ENCODE measurements at places on chromosomes 4 and X. TPM values are rescaled to one million over a fixed set of nuclear protein-coding genes. Genes with fewer than 3 reads are reported as not detected.

- no peak for DNase-seq
- no peaks in the 10 kb centered on the region for H3K27me3 ChIP-seq
- no peaks in the 10 kb centered on the region for H3K4me1 ChIP-seq
- H3K4me3 ChIP-seq = no peak overlapping the region
- H3K27ac ChIP-seq = no peak overlapping the region
- H3K36me3 ChIP-seq = peaks cover 2% of the 10 kb centered on the region
Measured at GRCh38 chrX:68718443-68718820, 71.0 kb downstream of the STARD8 start.

Gene TCEAL9
- 0.32 TPM for total RNA-seq

Gene XAGE1A
- not detected for total RNA-seq

GRCh38 chrX:23317799-23318724, 16.6 kb upstream of the PTCHD1 start:
- H3K4me3 ChIP-seq = no peak overlapping the region
- no peaks in the 10 kb centered on the region for H3K4me1 ChIP-seq
- H3K36me3 ChIP-seq = no peaks in the 10 kb centered on the region
- peaks cover 2% of the 10 kb centered on the region for H3K27me3 ChIP-seq

Gene KLF8
- total RNA-seq = 6.7 TPM

Gene PPBP
- not detected for total RNA-seq

- DNase-seq = no peak
- no peaks in the 10 kb centered on the region for H3K36me3 ChIP-seq
- H3K4me1 ChIP-seq = no peaks in the 10 kb centered on the region
Measured at GRCh38 chrX:47497271-47497888, 14.4 kb upstream of the ZNF41 start.

Gene CTAG1A
- not detected for total RNA-seq

Gene CXCL1
- total RNA-seq = not detected

GRCh38 chr4:38659346-38659745, 4.7 kb upstream of the KLF3 start:
- H3K27me3 ChIP-seq = peaks cover 21% of the 10 kb centered on the region
- peaks cover 9% of the 10 kb centered on the region for H3K36me3 ChIP-seq
- no peak overlapping the region for H3K4me3 ChIP-seq
- DNase-seq = no peak

Gene EMD
- 85.5 TPM for total RNA-seq

Gene GASK1B
- total RNA-seq = not detected

DNA sequence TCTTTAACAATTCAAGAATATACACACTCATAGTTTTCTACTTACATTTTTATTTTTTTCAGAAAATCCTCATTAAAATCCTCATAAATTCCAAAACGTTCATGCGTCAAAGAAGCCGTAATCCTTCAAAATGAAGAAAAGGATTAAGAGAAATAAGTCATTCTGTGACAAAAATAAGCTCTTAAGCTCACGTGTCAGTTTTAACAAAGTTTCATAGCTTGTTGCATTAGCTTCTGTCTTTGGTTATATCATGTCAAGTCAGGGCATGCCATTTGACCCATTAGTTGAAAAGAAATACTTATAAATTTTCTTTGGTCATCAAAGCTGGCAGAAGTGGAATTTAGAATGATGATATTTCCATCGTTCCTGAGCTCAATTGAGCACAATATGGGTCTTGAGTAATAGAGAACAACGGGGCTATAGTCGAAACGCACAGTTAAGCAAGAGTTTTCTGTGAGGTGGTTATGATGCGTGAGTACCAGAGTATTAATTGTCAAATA, 185.2 kb upstream of the CTSO start:
- H3K36me3 ChIP-seq = no peaks in the 10 kb centered on the region
- H3K4me1 ChIP-seq = no peaks in the 10 kb centered on the region
- no peak for DNase-seq
- no peak overlapping the region for H3K4me3 ChIP-seq

DNA sequence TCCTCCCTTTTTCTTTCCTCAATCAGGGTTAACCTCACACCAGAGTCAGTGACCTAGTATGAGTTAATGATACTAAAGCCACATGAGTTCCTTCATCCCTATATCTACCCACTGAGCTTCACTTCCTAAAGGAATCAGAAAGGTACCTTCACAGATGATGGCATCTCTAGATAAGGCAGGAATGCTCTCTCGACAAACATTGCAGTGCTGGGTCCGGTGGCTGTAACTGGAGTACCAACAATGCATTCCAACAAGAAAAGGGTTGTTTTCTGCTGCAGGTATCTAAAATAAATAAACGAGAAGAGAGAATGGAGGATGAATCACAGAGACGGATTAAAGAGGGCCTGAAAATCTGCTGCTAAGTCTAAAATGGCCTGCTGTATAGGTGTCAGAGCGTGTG, 66.7 kb downstream of the DGKK start:
- no peaks in the 10 kb centered on the region for H3K27me3 ChIP-seq
- no peak overlapping the region for H3K4me3 ChIP-seq
- no peak for DNase-seq
- no peaks in the 10 kb centered on the region for H3K36me3 ChIP-seq

DNA sequence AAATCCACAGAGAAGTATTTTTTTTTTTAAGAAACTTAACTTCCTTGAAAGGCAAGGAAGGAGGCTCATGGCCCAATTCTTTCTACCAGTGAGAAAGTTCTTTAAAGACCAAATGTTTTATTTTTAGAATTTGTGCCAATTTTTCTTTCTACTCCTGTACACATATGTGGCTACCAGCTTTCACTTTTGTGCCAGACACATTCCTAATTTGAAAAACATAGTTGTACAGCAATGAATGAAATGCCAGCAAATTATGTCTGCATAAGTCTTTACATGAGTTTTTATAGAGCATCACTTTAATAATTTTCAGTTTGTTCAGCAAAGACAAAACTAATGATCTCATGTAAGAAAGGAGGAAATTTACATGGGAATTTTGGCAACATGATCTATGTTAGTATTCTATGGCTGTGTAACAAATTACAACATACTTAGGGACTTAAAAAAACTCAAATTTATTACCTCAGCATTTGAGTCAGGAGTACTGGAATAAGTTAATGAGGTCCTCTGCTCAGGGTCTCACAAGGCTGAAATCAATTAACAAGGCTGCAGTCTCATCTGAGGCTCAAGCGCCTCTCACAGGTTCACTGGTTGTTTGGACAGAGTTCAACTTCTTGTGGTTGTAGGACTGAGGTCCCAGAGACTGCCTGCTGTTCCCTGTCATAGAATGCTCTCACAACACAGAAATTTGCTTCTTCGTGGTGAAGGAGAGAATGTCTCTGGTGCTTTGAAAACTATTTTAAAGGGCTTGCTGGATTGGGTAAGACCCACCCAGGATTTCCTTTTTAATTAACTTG, 678.2 kb upstream of the FAM241A start:
- no peak overlapping the region for H3K27ac ChIP-seq

DNA sequence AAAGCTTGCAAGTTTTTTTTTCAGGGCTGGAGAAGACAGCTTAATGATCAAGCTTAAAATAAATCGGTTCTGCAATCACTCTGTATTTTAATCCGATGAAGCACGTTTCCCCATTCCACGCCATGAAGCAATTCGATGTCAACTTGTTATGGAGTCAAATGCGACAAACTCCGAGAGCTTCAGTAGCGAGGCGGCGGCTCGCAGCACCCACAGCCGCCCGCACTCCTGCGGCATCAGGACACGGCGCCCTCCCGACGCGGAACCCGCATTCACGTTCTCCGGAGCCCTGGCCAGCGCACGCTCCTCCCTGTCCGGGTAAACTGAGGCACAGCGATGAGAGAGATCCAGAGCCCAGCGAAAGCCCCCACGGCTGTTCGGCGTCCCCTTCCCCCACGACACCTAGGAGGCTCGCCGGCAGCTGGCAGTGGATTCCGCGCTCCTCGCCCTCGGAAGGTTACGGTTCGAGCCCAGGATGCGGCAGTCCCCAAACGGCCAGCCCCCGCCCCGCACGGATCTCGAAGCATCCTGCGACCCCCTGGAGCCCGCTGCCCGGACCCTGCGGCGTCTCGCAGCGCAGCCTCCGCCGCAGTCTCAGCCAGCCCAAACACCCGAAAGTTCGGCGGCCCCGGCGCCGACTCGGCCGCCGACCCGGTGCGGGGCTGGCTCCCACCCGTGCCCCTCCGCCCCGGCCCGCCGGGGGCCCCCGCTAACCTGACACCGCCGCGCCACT, 507 bp downstream of the MFAP3L start:
- H3K27me3 ChIP-seq = peaks cover 56% of the 10 kb centered on the region
- H3K36me3 ChIP-seq = no peaks in the 10 kb centered on the region
- peak overlapping the region; percentile 80 for H3K4me3 ChIP-seq
- H3K4me1 ChIP-seq = peaks cover 8% of the 10 kb centered on the region
- H3K27ac ChIP-seq = no peak overlapping the region

DNA sequence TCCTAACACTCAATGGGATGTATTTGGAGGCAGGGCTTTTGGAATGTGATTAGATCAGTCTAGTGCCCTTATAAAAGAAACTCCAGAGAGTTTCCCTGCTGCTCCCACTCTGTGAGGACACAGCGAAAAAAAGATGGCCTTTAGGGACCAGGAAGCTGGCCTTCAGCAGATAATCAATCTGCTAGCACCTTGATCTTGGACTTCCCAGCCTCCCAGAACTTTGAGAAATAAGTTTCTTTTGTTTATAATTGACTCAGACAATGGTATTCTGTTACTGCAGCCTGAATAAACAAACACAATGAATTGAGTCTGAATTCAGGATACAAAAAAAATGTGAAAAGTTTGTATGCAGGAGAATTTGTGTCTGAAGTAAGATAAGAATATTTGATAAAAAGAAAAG, 842.1 kb downstream of the FSTL5 start:
- H3K36me3 ChIP-seq = no peaks in the 10 kb centered on the region
- no peaks in the 10 kb centered on the region for H3K27me3 ChIP-seq
- no peak overlapping the region for H3K4me3 ChIP-seq
- H3K4me1 ChIP-seq = no peaks in the 10 kb centered on the region

Gene DCAF12L2
- total RNA-seq = not detected

DNA sequence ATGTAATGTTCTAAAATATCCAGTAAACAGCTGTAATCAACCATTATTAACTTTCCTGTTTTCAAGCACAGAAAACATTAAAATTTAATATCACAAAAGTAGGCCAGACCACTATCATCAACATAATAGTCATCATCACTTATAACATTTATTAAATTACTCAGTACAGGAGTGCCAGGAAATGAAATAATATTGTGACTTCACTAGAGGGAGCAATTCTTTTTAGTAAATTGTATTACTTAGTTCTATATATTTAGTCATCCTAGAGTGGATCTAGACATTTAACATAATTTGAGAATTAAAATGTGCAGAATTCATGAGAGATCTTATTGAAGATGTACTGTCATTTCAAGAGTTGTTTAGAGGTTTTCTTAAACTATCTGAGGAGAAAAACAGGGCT, 33.6 kb downstream of the PITX2 start:
- no peak overlapping the region for H3K4me3 ChIP-seq
- H3K4me1 ChIP-seq = no peaks in the 10 kb centered on the region
- H3K27ac ChIP-seq = no peak overlapping the region
- H3K36me3 ChIP-seq = no peaks in the 10 kb centered on the region

Gene SLIT2
- 0.07 TPM for total RNA-seq

DNA sequence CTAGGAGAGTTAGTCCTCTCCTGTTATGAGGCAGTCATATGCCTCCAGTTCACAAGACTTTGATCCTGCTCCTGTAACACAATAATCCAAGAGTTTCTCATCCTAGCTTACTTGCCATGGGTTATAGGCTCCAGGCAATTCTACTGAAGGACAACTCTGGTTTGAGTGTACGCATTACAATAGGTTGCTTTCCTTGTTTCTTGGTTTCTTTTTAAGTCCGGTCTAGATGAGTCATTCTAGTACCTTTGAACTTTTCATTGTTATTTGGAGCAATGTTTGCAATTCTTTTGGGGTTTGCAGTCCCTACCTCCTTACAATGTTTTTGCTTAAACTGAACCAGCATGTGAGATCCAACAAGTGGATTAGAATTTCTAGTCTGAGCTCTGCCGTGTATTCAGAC, 109.1 kb downstream of the ANAPC4 start:
- H3K27ac ChIP-seq = no peak overlapping the region
- DNase-seq = no peak
- no peaks in the 10 kb centered on the region for H3K4me1 ChIP-seq

Gene TEC
- total RNA-seq = 1.3 TPM

- H3K36me3 ChIP-seq = peaks cover 9% of the 10 kb centered on the region
- peaks cover 46% of the 10 kb centered on the region for H3K4me1 ChIP-seq
- peaks cover 3% of the 10 kb centered on the region for H3K27me3 ChIP-seq
- DNase-seq = peak; percentile 12
Measured at GRCh38 chrX:9465380-9466123, 694 bp downstream of the TBL1X start.

DNA sequence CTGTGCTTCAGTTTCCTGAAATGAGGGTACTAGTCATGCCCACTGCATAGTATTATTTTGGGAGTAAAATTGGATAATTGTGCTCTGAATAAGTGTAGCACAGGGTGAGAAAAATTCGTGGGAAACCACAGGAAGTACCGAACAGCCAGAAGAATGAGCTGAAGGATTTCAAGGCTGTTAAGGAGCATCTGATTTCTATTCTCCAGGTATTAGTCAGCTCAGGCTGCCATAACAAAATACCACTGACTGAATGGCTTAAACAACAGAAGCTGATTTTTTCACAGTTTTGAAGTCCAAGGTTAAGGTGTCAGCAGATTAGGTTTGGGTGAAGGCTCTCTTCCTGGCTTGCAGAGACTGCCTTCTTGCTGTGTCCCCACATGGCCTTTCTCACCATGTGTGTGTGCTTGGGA, 41.9 kb downstream of the WWC2 start:
- no peaks in the 10 kb centered on the region for H3K36me3 ChIP-seq
- no peak for DNase-seq
- H3K4me1 ChIP-seq = no peaks in the 10 kb centered on the region
- H3K27ac ChIP-seq = no peak overlapping the region
- no peak overlapping the region for H3K4me3 ChIP-seq

- H3K4me1 ChIP-seq = no peaks in the 10 kb centered on the region
- no peak for DNase-seq
- H3K27me3 ChIP-seq = peaks cover 2% of the 10 kb centered on the region
- H3K4me3 ChIP-seq = no peak overlapping the region
- no peak overlapping the region for H3K27ac ChIP-seq
Measured at GRCh38 chr4:3263053-3263875, 14.3 kb downstream of the MSANTD1 start.

- no peaks in the 10 kb centered on the region for H3K36me3 ChIP-seq
- no peak for DNase-seq
- H3K27me3 ChIP-seq = peaks cover 10% of the 10 kb centered on the region
- H3K4me3 ChIP-seq = no peak overlapping the region
Measured at GRCh38 chr4:151304755-151305154, 20.6 kb downstream of the SH3D19 start.

Gene WDFY3
- 0.39 TPM for total RNA-seq

GRCh38 chrX:40866893-40867292, 131.6 kb upstream of the MED14 start:
- H3K4me1 ChIP-seq = peaks cover 5% of the 10 kb centered on the region
- no peak overlapping the region for H3K4me3 ChIP-seq
- no peak for DNase-seq

- H3K27me3 ChIP-seq = no peaks in the 10 kb centered on the region
- no peaks in the 10 kb centered on the region for H3K4me1 ChIP-seq
- H3K36me3 ChIP-seq = no peaks in the 10 kb centered on the region
- DNase-seq = no peak
- no peak overlapping the region for H3K4me3 ChIP-seq
Measured at GRCh38 chr4:41715155-41715554, 33.4 kb downstream of the PHOX2B start.

- H3K4me1 ChIP-seq = peaks cover 34% of the 10 kb centered on the region
- peaks cover 20% of the 10 kb centered on the region for H3K36me3 ChIP-seq
- H3K4me3 ChIP-seq = no peak overlapping the region
- no peaks in the 10 kb centered on the region for H3K27me3 ChIP-seq
- DNase-seq = no peak
- H3K27ac ChIP-seq = no peak overlapping the region
Measured at GRCh38 chrX:41563876-41564275, 116.7 kb downstream of the NYX start.

Data from activated T-helper 1 cell treated with anti-CD3 and anti-CD28 coated beads, Interleukin-12 subunit alpha, Interleukin-12 subunit beta, Interleukin-2, Interleukin-4 antibody, amounts not matched to agents 30 ng/mL and 10 ng/mL and 1 ng/mL, durations not matched to agents 14 hours and 24 hours and 36 hours (primary cell).